NCI-H2227 treated with DMSO at 0.1 percent for 48 hours (cell line): ENCODE measurements at places on chromosomes 2 and 18.

DNA sequence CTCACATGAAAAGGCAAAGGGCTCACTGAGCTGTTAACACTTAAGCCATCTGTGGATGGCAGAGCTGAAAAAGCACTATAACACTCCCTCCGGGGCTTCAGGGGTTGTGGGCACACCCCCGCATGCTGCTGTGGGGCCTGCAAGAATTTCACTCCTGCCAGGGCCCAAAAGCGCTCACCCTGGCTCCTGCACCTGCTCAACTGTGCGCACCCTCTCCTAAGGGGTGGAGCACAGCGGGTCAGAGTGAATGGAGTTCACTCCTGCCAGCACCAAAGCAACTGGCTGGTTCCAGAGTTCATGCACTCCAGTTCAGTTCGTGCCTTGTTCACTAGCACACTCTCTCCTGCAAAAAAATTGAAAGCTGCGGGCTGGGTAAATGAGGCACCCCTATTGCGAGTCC, 814.2 kb upstream of the SLC39A10 start:
- DNase-seq, result no peak

DNA sequence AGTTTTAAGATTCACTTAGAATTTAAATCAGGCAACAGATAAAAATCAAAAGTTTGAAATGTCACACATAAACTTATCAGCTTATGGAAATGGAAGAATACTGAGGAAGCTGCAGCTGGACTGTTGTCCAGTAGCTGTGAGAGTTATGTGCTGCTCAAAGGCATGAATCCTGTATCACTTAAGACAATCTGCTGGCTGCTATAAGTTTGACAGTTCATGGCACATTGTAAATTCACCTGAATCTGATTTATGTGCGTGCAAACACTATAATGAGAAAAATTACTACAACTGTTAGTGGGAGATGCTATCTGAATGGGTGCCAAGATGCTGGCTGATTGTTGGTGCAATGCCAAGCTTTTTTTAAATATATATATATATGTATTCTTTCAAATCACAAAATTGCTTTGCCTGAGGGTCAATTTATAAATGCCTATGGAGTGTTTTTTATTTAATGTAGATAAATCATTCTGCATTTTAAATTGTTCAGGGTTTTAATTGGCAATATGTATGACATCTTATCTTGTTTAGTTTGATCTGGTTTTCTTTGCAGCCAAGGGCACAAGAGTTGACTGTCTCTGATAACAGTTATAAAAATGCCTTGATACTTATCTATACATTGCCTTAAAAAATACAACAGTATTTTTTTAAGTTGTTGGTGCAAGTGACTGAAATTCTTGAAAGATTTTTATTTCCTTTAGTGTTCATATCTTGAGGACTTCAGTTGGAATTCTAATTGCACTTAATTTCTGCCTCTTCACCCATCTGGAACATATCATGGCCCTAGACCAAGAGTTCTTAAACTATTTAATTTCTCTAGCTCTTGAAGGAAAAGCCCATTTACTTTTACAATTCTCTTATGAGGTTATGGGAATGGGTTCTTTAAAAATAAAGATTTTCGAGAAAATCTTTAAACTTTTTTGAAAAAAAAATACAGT, 48.7 kb downstream of the CAVIN2 start:
- peak; percentile 37 for DNase-seq

GRCh38 chr2:227813562-227814353, at the start of gene CCL20:
TSS of gene CCL20 (plus strand) at chr2:227813842. CDS start at chr2:227813912, 70 bp downstream.
- no peak for DNase-seq

DNA sequence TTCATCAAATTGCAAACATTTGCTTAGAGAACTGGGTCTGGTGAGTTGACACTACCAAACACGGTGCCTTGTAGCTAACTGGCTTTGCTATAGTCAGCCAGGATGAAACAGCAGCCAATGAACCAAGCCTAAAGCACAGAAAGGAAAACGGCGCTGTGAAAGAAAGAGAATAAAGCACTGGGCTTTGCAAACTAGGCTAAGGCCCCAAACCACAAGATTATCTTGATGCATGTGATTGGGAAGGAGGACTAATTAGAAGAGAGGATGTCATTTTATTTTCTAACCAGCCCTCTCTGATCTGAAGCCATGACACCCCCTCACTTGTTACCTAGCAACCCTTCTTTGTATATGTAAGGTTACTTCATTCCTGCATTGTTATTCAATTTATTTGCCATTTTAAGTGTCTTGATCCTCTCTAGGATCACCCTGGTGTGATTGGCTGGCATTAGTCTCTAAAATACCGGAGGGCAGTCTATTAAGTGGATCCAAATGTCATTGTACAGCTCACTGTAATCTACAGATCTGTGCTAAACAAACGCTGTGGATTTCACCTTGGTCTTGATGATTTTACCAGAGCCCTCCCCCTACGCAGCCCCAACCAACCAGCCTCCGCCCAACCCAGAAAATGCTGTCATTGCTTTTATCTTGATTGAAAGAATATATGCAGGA, 395.4 kb upstream of the ACVR2A start:
- DNase-seq, result peak; percentile 80

GRCh38 chr2:118689874-118690273, 157.6 kb downstream of the EN1 start:
- DNase-seq, result no peak

DNA sequence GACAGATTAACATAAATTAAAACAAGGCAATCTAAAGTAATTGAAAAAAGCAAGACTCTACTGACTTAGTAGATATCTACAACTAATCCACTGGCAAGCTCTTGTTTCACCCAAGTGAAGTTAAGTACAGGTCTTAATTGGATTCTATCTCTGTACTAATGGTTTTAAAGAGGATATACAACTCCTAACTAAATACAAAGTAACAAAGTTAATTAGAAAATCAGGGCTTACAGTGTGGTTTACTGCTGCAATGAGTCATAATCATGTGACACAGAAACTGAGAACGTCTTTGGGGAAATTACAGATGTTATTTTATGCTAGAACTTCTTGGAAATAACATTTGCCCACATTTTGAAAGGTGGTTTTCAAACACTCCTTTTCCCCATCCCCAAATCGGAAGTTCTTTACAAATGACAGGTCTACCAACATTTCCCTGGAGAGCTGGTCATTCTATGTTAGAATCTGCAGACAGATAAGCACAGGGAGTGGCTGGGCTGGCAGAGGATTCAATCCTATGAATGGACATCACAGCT, 245.3 kb downstream of the STK39 start:
- DNase-seq, result no peak

DNA sequence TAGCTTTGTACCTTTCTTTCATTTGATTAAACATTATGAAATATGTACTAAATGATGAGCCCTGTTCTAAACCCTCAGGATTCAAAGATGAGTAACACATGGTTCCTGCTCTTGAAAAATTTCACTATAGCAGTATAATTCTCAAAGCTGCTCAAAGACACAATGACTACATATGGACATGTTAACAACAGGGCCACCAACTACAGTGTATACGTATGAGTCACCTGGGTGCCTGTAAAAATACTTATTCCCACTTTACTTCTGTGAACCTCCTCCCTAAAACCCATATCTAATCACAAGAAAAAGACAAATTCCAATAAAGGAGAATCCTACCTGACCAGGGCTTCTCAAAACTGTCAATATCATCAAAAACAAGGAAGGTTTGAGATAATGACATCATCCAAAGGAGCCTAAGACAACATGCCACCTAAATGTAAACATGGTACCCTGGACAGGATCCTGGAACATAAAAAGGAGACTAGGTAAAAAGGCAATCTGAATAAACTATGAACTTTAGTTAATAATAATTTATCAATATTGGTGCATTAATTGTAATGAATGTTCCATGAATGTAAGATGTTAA, 84.7 kb downstream of the FAM161A start:
- no peak for DNase-seq

GRCh38 chr2:197137231-197137630, 173.3 kb downstream of the ANKRD44 start:
- DNase-seq, result no peak

GRCh38 chr2:9343524-9343923, 79.8 kb downstream of the ITGB1BP1 start:
- DNase-seq, result no peak

DNA sequence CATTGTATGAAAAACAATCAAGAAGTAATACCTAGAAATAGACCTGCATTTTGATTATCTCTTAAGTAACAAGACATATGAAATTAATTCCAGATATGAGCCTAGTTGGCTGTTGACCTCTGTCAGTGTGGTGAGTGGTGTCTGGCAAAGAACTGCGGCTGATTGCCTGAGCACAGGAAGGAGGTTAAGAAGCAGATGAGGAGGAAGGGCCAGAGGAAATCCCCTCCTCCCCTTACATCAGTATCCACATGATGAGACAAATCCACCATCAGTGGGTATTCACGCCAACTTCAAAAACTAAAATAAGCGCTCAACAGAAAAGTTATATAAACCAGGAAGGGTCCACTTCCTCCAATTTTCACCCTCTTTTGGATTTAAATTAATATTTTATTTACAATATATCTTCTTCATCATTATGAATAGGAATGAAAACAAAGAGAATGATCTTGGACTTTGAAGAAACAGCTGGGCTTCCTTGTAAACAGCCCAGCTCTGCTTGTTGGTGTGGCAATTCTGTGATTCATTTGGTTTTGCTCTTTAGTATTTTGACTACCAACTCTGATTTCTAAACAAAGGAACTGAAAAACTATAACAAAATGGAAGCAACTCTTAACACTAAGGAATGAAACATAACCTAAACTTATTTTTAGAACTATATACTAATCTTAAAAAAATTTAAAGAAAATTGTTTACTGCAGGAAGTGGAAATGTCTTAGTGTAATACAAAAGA, 27.3 kb downstream of the RFTN2 start:
- DNase-seq, result no peak

DNA sequence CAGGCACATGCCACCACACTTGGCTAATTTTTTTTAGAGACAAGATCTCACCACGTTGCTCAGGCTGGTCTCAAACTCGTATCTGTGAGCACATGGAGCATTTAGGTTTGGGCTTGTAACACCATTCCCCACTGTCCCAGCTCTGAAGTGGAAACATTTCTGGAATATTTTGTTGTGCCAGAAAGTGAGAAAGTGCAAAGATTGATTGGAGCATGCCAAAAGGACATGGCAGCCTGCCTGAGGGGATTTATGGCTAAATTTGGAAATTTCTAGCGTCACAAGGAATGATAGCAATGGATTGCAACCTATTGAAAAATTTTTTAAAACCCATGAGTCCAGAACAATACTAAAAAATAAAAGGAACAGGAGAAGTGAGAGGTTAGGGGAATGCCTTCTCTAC, 136.8 kb downstream of the ESCO1 start:
- no peak for DNase-seq

- DNase-seq, result no peak
Observed at GRCh38 chr2:133223226-133223625, 345.0 kb downstream of the NCKAP5 start.

DNA sequence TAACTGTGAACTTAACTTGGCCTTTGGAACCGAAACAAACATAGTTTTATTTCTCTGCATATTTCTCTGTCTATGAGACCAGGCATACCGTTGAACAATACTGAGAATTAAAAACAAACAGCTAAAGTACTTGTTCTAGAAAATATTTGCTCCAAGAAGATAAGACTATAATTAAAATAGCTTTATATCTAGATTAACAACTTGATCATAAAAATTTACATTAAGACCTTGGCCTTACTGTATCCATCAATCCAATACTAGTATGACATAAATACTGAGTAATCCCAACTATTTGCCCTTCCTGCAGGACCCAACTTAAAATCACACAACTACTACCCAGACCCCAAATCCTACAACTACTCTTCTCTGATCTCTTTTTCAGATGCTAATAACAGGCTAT, 260.9 kb downstream of the RIT2 start:
- no peak for DNase-seq

DNA sequence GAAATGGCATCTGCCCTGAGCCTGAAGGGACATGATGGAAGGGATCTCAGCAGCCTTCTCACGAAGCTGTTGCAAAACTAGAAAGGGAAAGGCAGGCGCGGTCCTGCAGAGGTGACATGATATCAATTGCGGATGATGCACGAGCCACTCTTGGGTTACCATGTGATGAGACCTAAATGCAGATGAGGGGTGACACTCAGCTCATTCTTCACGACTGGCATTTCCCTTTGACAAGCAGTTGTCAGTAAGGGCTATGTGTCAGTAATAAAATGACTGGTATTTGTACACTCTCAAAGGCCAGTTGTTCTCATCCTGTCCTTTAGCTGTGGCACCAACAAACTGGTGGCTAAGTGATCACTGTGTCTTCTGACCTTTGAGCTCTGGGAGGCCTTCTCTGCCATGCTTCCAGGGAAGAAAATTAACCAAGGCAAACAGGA, 273.6 kb downstream of the ETAA1 start:
- no peak for DNase-seq

- DNase-seq, result no peak
Observed at GRCh38 chr2:134712736-134713135, 6.1 kb downstream of the TMEM163 start.

- DNase-seq, result no peak
Observed at GRCh38 chr18:79954791-79955190, 3.3 kb upstream of the SLC66A2 start.

DNA sequence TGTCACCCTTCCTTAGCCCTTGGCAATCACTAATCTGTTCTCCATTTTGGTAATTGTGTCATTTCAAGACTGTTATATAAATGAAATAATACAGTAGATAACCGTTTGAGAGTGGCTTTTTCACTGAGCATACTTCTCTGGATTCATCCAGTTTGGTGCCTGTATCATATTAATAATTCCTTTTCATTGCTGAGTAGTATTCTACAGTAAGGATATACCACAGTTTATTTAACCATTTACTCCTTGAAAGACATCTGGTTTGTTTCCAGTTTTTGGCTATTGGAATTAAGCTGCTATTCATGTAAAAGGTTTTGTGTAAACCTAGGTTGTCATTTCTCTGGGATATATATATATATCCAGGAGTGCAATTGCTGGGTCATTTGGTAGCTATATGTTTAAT, 44.6 kb upstream of the TGFA start:
- DNase-seq, result no peak

GRCh38 chr2:179765666-179766065, 95.7 kb downstream of the ZNF385B start:
- DNase-seq, result no peak

DNA sequence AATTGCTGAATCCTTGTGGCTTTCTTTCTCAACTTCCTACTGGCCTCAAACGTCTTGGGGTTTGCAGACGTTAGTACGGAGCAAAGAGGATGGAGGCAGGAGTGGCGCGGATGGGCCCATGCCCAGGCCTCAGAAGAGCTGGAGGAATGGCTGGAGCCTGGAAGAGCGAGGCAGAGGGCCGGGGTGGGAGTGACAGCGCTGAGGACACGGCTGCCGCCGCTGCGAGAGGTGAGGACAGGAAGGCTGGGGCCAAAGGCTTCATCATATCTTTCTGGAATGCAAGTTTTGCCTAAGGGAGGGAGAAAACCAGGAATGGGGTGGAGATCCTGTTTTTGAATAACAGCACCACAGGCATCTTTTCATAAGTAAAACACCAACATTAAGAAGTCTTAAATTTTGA, 178.5 kb upstream of the SESTD1 start:
- DNase-seq, result no peak
